Stimulated activated naive CD4-positive, alpha-beta T cell (primary cell): ENCODE measurements at places on chromosomes 2 and 18.

GRCh38 chr2:144495227-144496091 is 24.5 kb downstream of the ZEB2 start:
- DNase-seq: no peak

DNA sequence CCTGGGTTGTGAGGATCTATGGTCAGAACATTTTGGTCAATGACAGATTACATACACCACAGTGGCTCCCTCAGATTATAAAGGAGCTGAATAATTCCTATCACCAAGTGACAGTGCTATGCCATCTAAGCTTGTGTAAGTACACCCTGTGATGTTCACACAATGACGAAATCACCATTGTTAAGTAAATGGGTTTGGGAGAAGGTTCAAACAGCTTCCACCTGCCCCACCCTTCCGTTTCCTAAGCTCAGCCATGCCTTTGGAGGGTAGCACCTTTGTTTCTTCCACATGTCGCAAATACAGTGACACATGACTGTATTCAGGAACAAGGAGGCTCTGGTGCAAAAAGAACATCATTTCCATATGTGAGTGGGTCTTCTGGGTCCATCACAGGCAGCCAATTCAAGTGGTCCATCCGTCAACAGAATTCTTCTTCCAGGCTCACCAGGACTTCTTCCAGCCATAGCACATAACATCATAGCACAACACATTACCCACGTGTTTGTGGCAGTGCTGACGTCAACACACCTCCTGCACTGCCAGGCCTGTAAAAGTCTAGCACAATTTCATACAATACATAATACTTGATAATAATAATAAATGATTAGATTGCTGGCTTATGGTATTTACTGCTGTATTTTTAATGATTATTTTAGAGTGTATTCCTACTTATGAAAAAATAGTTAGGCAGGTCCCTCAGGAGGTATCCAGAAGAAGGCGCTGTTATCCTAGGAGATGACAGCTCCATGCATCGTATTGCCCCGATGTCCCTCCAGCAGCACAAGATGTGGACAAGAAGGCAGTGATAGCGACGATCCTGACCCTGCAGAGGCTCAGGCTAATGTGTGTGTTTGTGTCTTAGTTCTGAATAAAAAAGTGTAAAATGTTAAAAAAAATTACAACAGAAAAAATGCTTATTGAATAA is 264.8 kb downstream of the ANAPC1 start:
- DNase-seq: no peak

DNA sequence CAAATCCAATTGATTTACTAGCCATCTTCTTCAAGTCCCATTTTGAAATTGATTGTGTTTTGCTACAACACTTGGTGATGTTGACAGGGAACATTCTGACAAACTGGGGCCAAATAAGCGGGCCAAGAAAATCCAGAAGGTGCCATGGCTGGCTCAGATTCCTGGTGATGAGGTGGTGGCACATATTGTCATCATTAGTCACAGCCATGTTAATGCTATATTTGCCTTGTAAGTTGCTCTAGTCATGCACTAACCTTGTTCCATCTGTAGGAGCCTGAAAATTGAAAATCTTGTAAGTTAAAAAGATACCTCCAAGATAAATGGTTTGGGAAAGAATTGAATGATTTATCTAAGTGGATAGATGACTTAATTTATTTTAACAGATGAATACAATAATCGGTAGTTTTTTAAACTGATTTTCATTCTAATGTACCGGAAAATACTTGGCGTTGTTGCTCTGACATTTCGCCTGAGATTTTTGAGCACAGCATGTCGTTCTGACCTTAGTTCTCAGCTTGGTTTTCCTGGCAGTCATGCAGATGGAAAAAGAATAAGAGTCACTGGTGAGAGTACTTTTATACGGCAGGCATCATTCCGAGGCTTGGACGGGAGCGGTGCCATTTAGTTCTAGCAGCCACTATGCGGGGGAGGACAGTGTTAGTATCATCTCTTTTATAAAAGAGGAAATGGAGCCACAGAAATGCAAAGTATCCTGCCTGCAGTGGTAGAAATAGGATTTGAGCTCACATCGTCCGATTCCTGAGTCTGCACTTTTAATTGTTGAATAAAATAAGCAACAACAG is 133.9 kb downstream of the ZNF532 start:
- no peak for DNase-seq

GRCh38 chr2:178266445-178266844 is 72.1 kb downstream of the OSBPL6 start:
- no peak for DNase-seq

DNA sequence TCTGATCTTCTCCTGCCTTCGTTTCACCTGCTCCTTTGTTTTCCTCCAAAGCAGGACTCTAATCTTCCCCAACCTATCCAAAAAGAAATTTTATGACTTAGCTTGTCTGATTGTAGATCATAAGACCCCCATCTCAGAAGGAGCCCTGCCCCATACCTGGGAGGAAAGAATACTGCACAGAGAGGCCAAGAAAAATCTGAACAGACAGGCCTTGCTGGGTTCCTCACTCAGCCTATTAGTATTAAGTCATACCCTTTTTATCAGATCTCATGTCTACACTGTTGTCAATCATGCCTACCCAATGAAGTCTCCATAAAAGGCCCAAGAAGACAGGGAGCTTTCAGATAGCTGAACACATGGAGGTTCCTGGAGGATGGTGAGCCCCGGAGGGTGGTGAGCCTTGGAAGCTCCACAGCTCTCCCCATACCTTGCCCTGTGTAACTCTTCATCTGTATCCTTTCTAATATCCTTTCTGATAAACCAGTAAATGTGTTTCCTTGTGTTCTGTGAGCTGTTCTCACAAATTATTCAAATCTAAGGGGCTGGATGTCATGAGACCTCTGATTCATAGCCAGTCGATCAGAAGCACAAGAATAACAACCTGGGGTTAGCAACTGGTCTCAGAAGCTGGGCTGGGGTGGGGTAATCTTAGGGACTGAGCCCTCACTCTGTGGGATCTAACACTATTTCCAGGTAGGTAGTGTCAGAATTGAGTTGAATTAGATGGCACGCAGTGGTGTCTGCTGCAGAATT is 108.8 kb downstream of the SPOPL start:
- DNase-seq: no peak

GRCh38 chr2:168356477-168356835 is 99.6 kb upstream of the CERS6 start:
- no peak for DNase-seq

DNA sequence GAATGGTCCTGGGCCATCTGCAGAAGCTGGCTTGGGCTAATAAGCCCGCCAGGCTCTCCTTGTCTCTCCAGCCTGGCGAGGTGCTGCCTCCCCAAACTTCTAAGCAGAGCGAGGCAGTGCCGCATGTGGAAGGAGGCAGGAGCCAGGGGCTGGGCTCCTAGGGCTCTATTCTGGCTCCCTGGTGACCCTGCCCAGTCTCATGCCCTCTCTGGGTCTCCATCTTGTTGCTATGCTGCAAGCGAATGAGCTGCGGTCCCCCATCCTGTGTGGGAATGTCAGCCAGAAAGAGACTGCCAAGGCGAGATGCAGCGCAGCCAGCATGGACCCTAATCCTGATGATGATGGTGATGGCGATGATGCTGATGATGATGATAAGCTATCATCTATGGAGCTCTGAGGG is 48.7 kb downstream of the TNS1 start:
- DNase-seq: no peak

GRCh38 chr2:203675086-203675485 is 31.4 kb upstream of the CD28 start:
- DNase-seq: no peak
